Activated CD4-positive, alpha-beta T cell treated with anti-CD3 and anti-CD28 coated beads, Interleukin-10, Interleukin-2, amounts not matched to agents 100 ng/mL and 50 ng/mL, durations not matched to agents 16 hours and 8 hours (primary cell): ENCODE measurements at places on chromosomes 7 and 10.

GRCh38 chr7:80165177-80165576 is 30.5 kb downstream of the GNAI1 start:
- DNase-seq: no peak

GRCh38 chr10:126931544-126931943 is 26.3 kb downstream of the DOCK1 start:
- DNase-seq: no peak

DNA sequence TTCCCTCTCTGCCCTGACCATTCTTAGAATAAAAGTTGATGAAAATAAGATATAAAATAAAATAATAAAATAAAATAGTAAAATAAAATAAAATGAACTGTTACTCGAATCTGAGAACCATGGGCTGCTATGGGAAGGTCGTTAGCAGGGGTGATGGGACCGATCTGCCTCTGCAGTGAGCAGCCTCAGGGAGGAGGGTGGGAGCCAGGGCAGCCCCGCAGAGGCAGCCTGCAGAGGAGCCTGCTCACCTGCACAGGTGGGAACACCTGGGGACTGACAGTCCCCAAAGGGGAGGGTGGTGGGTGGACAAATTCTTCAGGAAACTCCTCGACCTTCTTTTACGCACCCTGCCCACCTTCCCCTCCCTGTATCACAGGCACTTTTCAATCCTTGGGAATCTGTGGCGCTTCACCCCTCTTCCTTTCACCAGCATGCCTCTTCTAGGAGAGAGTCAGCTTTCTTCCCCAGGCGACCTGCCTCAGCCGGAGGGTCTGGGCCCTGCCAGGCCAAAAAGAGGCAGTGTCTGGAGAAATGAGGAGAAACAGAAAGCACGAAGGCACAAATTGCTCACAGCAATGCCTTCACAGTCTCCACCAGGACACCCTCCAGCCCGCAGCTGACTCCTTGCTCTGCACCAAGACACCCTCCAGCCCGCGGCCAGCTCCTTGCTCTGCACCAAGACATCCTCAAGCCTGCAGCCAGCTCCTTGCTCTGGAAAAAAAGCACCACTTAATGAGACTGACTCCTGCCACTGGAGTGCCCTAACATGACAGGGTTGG is 368.4 kb upstream of the SHH start:
- DNase-seq: no peak

DNA sequence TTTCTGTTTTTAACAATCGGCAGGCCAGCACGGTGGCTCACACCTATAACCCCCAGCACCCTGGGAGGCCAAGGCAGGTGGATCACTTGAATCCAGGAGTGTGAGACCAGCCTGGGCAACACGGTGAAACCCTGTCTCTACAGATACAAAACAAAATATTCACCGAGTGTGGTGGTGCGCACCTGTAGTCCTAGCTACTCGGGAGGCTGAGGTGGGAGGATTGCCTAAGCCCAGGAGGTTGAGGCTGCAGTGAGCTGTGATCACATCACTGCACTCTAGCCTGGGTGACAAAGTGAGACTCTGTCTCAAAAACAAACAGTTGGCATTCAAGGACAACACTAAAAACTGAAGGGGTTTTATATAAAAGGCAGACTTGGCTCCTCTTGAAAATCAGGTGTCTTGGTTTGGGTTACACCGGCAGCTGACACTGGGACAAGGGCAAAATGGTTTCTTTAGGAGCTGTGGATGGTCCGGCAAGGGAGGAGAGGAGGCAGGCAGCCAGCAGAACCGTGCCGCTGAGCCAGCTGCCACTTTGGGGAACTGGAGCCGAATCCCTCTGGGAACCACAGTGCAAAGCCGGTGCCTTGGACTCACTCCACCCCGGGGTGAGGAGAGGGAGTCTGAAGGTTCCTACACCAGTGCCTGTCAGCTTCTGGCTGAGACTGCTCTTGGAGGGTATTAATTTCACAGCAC is 52.6 kb downstream of the CHST3 start:
- DNase-seq: no peak

DNA sequence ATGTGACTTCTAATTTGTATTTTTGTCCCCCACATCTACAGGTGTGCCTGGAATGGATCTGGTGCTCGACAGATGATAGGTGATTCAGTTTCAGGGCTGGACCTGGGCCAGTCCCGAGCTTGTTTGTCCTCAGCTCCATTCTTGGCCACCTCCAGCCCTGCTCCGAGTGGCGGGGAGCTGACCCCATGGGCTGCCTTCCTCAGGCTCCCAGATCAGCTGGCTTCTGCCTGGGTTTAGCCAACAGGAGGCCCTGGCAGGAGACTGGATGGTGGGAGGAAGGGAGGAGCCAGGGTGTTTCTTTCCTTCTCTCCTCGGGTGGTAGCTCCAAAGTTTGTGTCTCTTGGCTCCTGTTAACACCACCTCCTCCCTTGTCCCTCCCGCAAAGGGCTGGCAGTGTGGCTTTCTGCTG is 75.2 kb downstream of the CDH23 start:
- DNase-seq: no peak

- no peak for DNase-seq
Observed at GRCh38 chr7:157671358-157672255, 334.8 kb downstream of the DNAJB6 start.
